Amniotic epithelial cell (primary cell): ENCODE measurements at places on chromosomes 12 and 14.

- DNase-seq: no peak
These were observed 1.8 kb downstream of the SERPINA3 start for GRCh38 chr14:94613720-94614644.

DNA sequence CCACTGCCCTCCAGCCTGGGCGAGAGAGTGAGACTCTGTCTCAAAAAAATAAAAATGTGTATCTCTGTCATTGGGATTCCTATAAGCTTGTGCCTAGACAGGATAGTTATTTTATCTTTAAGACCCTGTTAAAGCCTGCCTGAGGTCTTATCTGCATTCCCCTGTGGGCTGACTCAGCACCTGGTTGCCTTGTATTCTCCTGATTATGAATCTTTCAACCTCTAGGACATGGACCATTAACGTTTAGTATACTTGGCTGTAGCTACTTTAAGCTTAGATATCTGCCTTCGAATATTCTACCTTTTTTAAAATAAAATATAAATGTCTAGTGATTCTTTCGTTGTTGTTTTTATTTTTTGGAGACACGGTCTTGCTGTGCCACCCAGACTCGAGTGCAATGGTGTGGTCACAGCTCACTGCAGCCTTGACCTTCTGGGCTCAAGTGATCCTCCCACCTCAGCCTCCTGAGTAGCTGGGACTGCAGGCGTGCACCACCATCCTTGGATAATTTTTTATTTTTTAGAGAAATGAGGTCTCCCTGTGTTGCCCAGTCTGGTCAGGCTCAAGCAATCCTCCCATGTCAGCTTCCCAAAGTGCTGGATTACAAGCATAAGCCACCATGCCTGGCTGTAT lies 41.3 kb downstream of the RESF1 start:
- DNase-seq: peak; percentile 49

DNA sequence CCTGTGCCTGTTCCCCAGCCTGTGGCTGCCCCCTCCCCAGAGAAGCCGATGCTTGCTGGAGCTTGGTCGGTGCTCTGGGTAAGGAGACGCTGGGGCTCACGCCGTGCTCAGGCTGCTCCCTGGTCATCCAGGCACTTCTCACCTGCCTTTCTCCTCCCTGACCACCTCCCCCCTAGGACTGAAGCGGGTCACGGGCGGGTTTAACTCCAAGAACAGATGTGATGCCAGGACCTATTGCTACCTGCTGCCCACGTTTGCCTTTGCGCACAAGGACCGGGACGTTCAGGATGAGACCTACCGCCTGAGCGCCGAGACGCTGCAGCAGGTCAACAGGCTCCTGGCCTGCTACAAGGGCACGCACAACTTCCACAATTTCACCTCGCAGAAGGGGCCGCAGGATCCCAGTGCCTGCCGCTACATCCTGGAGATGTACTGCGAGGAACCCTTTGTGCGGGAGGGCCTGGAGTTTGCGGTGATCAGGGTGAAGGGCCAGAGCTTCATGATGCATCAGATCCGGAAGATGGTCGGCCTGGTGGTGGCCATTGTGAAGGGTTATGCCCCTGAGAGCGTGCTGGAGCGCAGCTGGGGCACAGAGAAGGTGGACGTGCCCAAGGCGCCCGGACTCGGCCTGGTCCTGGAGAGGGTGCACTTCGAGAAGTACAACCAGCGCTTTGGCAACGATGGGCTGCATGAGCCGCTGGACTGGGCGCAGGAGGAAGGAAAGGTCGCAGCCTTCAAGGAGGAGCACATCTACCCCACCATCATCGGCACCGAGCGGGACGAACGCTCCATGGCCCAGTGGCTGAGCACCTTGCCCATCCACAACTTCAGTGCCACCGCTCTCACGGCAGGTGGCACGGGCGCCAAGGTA lies 8.4 kb upstream of the EP400 start:
- no peak for DNase-seq

DNA sequence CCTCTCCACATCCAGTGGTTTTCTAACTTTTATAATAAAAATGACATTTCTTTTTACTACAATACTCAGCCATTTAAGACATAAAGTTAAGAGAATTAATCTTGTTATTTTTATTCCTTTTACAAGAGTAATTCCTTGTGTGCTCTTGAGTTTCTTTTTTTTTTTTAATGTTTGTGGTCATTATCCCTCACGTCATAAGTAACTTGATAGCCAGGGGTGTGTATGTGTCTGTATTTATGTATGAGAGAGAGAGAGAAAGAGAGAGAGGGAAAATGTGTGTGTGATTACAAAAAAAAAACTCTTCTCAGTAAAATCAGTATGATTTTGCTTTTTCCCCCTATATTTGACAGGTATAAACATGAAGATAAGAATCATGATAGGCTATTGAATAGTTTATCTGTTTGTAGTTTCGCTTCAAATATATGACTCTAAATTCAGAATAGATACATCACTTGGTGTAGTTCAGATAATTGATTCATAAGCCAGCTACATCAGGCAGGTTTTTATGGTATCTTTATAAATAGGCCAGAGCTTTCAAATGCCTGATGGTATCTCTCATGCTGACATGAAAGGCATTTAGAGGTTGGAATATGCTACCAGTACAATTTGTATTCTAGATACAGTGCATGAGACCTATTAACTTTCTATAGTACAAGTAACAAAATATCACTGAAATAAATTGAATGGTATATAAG lies 34.9 kb downstream of the RERGL start:
- no peak for DNase-seq

DNA sequence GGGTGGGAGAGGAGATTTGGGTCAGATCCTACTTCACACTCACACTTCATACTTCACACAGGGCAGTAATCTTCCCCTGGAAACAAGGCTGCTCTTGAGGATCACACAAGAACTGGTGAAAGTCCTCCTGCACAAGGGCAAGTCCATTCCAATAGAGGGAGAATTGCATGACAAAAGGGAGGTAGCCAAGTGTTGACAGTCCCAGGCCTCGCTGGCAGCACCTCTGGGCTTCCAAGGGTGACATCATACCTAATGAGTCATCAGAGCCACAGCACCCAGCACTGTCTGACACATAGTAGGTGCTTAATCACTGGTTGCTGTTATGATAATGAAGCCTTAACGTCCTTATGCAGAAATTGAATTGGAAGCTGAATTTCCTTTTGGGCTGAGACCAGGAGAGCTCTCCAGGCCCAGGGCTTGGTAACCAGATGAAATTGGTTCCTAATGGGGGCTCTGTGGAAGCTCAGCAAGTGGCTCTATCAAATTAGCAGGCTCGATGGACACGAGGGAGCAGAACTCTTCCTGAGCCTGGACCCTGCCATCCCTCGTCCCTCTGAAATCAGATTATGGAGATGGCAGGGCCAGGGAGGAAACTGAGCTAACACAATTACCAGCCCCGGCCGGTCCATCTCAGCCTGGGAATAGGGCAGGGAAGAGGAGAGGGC lies 58.8 kb upstream of the ACTN1 start:
- peak; percentile 55 for DNase-seq

GRCh38 chr14:78970677-78971076 lies 800.5 kb downstream of the NRXN3 start:
- no peak for DNase-seq

GRCh38 chr12:96503976-96504375 lies 14.6 kb downstream of the CFAP54 start:
- DNase-seq: peak; percentile 81

DNA sequence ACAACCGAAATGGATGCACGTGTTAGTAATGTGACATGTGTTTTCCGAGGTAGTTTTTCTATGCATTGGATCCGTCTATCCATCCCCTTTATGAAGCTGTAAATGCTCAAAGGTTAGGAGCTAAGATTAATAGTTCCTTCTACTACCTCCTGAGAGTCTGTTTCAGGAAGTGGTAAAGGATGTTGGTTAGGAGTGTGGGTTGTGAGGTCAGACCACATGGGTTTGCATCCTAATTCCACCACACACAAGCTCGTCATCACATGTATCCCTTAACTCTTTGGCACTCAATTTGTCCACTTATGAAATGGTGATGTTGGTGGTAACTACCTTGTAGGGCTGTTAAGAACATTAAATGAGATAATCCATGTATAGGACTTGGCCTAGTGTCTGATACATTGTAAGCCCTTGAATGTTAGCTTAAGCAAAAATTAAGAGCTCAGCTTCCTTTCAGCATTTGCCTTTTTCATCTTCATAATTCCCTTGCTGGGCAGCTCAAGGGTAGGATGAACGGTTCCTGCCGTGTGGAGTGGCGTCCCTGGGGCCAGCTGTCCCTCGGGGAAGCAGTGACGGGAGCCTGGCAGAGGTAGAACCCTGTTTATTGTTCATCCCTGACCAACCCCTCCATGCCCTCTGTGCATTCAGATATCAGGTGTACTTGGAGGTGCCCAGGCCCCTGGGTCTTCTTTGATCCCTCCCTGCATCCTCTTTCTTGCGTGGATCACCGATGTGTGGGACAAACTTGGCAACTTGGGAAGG lies 52.3 kb downstream of the TSPAN9 start:
- DNase-seq: peak; percentile 85

DNA sequence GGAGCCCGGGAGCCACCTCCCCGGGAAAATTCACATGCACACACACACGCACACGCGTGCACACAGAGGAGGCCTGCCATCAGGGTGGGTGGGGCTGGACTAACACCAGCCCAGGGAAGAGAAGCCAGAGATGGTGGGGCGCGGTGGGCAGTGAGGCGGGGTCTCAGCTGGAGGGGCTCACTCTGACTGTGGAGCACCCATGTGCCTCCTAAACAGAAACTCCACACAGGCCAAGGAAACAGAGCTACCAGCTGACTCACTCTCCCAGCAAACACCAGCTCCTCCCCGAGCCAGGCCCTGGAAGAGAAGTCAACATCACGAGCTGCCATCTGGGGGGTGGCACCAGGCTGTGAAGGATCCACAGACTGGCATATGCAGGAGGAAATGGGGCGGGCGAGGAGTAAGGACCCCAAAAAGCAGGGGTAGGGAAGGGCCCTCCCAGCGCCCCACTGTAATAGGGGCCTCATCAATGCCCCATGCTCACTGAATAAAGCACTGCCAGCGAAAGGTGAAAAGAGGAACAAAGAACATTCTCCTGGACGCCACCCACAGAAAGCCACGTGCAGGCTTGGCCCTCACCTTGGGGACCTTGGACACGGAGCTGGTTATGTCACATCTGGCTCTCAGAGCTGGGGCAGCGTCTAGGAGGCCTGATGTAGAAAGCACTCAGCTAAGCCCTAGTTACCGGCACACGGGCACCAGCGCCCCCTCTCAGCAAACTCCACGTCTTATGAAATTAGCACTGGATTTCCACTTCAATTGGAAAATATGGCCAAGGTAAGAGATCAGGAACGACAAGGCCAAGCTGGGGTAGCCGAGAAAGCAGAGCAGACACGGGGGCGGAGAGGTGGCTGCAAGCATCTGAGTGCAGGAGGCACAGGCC lies 8.4 kb upstream of the INF2 start:
- peak; percentile 91 for DNase-seq

GRCh38 chr12:16272222-16272621 lies 5.3 kb downstream of the SLC15A5 start:
- DNase-seq: peak; percentile 31

GRCh38 chr14:104332634-104333270 lies 194.4 kb downstream of the KIF26A start:
- DNase-seq: no peak

DNA sequence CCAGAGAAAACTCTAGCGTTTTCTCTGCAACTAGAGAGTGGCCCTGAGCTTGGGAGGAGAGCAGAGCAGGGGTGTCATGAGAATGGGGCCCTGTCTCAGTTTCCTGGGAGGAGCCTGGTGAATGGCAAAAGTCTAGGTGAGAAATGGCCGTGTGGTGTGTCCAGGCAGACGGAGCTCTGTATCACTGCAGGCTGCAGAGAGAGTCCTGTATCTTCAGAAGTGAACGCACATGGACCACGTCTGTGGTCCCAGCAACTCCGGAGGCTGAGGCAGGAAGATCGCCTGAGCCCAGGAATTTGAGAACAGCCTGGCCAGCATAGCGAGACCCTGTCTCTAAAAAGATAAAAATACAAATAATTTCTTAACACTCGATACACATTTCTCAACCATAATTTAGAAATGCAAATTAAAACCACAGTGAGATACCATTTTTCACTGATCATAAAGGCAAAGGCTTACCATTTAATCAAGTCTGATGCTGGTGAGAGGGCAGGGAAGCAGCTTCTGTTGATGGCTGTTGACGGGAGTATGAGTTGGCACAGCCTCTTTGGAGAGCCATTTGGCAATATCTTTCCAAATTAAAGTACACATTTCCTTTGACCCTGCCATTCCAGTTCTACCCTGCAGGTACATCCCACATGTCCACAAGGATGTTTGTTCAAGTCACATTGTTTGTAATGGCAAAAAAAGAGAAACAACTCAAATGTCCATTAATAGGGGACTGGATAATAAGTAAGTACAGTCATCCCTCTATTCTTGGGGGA lies 51.0 kb downstream of the NFKBIA start:
- no peak for DNase-seq

GRCh38 chr12:131834798-131835615 lies 6.8 kb downstream of the MMP17 start:
- DNase-seq: no peak

DNA sequence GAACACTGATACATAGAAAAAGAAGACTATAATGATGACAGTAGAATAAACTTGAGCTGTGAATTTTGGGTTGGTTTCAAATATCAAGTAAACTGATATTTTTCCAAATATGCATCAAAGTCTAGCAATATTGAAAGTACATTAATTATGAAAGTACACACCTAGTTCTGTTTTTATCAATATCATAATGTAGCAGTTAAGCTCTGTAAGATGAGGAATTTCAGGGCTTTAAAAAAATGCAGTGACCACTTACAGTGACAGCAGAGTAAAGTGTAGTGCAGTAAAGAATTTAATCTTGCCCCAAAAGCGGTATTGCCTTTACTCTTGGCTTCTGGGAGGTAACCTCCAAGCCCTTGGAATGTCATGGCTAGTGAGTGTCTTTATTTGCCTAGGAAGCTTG lies 102.9 kb upstream of the ABCD2 start:
- DNase-seq: no peak

DNA sequence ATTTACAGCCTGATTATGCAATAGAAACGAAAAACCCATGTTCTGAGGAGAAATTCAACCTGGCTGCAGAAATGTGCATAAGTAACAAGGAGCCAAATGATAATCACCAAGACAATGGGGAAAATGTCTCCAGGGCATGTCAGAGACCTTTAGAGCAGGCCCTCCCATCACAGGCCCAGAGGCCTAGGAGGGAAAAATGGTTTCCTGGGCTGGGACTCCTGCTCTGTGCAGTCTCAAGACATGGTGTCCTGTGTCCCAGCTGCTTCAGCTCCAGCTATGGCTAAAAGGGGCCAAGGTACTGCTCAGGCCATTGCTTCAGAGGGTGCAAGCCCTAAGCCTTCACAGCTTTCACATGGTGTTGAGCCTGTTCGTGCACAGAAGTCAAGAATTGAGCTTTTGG lies 156.0 kb downstream of the SLC35F4 start:
- DNase-seq: no peak
